ENCODE measurements at places on chromosomes 2 and 18.

DNA sequence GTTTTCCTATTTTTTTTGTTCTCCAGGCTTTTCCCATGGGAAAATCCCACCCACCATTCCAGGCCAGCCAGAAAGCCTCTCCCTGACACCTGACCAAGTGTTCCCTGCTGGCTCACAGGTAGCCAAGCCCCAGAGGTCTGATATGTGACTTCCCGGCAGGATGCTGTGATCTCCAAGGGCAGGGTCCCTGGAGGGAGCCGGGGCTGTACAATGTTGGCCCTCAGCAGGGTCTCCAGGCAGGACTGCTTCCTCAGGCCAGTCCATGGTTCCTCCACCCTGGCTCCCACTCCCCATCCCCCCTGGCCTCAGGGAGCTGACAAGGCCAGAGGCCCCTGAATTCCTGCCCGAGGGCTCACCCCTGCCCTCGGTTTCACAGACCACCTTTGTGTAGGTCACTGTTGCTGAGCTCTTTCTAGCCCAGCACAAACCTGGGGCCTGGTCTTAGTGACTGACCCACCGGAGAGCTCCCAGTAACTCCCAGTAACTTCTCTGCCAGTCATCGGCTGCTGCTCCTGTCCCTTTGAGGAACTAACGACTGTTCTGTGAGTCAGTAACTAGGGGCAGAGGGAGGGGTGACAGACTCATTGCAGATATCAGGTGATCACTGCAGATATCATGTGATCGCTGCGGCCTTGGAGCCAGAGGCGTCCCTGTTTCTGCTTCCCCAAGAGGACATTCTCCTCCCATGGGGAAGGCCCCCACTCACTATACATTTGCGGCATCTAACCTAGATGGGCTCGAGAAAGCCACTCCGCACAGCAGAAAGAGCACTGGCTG lies 38.7 kb downstream of the SDC1 start:
- DNase-seq: no peak

DNA sequence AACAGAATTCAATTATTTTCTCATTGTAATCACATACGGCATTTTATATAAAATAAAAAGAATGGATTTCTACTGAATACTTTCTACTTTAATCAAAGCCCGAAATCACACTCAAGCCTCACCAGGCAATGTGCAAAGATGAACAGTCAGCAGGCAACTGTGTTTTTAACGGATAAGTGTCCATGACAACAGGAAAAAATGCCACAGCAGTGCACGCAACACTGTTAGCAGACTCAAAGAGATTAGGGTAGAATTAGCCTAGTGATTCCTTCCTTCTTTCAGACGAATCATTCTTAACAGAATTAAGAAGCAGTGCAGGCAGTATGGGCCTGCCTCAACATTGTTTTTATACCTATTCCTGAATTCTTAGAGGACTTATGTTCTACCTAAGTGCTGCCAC lies 135.6 kb downstream of the CDH2 start:
- no peak for DNase-seq

GRCh38 chr2:11239666-11240462 lies 84.6 kb downstream of the SLC66A3 start:
- DNase-seq: no peak

DNA sequence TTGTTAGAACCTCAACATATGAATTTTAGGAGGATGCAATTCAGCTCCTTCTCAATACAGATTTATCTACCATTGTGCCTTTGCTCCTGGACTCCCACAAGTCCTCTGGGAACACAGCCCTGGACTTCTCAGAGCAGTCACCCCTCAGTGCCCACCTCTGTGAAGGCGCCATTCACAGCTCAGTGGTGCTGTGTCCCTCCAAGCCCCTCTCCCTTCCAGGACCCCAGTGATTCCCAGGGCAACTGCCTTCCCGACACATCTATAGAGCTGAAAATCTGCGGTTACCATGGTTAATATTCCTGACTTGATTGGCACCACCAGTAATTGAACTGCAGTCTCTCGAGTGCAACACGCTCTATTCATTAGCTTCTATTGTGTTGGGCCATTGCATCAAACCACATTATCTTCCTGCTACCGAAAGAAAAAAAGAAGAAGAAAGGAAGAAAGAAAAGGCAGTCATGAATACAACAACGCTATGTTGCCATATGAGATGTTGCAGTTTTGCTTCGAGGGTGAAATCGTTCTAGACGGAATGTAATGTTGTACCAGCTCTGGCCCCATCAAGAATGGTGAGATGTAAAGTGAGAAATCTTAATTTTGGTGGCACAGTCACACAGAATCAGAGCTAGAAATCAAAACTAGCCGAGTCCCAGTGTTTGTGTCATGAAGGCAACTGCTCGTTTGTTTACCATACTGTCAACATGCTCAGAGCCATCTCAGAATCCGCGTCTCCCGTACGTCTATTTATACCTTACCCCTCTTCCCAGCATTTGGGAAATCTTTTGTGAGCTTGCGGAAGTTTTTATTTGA lies 524.0 kb upstream of the ID2 start:
- no peak for DNase-seq

DNA sequence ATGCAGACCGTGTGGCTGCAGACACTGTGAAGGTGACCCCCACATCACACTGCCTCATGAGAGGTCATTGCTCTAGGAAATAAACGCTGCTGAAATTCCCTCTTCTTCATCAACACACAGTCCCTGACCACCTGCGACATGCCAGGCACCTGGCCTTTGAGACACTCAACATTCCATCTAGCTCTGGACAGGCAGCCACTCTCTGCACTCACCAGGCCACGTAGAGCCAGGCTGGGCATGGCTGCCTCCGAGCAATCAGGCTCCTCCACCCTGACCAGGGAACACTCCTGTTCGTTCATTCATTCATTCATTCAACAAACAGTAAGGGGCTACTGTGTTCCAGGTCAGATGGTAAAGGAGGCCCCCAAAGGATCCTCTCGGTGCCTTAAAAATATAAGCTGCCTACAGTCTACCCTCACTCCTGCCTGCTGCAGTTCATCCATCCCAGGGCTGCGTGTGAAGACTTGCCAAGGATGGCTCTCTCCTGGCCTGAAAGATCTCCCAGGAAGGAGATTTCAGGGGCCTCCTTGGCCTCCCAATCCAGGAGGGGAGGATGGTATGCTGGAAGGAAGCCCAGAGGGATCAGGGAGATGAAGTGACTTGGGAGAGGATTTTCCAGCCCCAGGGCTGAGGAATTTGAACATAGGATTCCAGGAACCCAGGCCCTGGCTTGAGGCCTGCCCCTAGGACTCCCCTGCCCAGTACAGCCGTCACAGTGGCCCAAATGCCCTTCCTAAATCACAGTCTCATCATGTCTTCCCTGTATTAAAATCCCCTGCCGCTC lies 66.7 kb downstream of the TNS1 start:
- DNase-seq: no peak

DNA sequence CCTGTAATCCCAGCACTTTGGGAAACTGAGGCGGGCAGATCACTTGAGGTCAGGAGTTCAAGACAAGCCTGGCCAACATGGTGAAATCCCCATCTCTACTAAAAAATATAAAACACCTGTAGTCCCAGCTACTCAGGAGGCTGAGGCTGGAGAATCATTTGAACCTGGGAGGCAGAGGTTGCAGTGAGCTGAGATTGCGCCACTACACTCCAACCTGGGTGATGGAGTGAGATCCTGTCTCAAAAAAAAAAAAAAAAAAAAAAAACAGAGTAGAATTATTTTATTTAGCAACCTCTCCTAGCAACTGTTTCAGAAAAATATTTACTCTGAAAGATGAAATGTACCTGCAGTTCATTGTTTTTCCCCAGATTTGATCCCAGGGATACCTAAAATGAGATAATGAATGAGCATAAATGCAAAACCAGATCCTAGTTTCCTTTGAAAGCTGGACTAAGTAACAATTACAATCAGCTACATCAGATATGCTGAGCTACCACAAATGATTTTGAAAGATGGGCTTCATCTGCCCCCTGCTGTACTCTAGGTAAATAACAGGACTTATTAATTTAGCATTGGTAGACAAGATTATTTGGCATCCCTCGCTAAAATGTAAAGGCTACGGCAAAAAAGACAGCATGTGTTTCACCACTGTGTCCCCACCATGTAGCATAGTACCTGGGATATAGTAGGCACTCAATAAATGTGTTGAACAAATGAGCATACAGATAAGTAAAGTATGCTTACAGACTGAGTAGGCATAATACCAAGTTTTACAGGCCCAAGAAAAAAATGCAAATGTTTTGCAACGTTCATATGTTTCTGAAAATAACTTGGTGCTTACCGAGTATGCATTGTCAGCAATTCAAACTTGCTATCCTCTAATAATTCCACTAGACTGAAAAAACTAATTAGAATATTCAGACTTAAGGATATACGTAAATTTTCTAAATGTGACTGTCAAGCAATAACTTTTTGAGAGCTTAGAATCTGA lies 102.5 kb downstream of the ATL2 start:
- DNase-seq: peak; percentile 20

All from SHP77 (cell line).